ENCODE measurements at places on chromosomes 7 and 10.

DNA sequence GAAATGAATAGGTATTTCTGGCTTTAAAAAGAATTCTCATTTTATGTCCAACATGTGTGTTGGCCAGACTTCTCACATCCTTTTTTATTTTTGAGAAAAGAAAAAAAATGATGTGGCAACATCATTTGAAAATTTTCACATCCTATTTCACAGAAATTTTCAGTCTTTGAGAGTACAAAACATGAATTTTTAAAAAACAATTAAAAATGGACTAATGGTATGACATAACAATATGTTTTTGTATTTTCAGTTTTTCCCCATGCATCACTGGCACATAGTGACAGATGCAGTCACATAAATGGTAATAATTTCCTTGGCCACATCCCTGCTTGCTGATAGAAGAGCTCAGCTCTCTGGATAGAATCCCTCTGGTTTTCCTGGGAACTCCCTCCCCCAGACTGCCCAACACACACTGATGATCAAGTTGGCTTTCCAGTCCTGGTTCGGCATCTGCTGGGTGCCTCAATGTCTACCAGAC lies 188.5 kb upstream of the AGR3 start:
- no peak for DNase-seq

- DNase-seq, result no peak
These were observed 1.7 kb downstream of the ESYT2 start for GRCh38 chr7:158827411-158828132.

DNA sequence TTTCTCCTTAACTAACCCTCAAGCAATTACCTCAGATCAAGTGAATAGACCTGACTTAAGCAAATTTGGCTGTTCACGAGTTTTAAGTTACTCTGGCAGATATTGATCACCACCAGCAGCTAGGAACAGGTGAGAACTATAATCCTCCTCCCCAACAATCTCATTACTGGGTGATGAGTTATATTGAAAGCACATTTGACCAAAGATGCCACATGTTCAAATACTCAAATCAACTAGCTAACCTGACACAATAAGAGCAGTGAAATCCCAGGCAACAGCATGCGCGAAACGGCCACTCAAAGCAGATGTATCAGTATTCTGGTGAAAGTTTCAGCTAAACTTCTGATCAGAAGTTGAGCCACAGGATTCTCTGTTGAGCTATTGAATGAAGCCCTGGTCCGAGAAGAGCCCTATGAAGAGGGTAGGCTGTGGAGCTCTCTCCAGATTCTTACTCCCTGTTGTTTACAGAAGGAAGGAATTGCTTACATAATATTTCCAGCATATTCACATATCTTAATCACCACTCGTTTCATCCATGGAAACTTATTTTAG lies 52.6 kb downstream of the CAV1 start:
- no peak for DNase-seq

DNA sequence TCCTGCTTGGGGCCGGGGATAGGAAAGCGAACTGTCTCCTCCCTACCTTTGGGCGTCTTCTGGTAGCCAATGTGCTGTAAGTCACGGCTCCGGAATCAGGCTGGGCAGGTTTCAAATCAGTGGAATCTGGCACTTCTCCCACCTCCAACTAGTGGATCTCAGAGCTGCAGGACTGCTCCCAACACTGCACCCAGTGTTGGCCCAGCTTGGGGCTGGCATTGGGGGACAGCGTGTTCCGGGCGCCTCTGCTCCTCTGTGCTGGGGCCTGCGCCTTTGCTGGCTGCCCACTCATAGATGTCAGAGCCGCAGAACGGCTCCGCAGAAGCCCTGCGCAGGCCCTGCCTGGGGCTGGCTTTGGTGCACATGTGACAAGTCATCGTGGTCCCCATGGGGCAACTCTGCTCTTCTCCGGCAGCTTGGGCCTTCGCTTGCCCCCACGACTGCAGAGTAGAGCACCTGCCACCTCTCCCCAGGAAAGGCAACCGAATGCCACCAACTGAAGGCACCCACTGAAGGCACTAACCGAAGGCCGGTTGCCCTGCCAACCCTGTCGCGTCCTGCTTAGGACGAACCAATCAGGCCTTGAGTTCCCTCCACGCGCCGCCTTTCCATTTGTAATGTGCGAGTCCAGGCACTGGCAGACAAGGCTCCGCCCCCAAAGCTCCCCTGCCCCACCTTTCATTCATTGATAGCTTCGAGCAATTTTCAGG lies 85.5 kb upstream of the ABI1 start:
- no peak for DNase-seq

GRCh38 chr7:76262683-76263402 lies 39.6 kb upstream of the HSPB1 start:
- DNase-seq, result peak; percentile 25

Data from activated T-cell treated with anti-CD3 and anti-CD28 coated beads for 48 hours (primary cell).